Hepatic stellate cell (primary cell): ENCODE measurements at places on chromosomes 6 and 20.
A peak's percentile ranks its signal among the peaks of the same experiment; 100 is the strongest.

GRCh38 chr6:23377830-23378229, 748.2 kb upstream of the NRSN1 start:
- DNase-seq: no peak

DNA sequence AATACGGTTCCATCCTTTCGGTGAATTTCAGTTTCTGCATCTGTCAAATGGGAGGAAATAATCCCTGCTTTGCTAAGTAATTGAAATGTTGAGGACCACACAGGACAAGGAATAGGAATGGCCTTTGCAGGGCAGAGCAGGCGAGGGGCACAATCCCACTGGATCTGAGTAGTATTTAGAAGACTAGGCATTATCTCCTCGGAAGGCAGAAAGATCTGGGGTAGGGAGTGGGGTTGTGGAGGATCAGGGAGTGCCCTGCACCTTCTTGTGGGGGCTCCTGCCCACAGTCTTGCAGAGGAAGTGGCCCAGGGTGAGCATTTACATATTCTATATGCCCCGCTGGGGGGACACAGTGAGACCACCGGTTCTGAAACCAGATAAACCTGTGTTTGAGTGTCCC, 87.1 kb upstream of the SIRPA start:
- DNase-seq: no peak

GRCh38 chr6:11833626-11834592, 55.3 kb upstream of the ADTRP start:
- no peak for DNase-seq

DNA sequence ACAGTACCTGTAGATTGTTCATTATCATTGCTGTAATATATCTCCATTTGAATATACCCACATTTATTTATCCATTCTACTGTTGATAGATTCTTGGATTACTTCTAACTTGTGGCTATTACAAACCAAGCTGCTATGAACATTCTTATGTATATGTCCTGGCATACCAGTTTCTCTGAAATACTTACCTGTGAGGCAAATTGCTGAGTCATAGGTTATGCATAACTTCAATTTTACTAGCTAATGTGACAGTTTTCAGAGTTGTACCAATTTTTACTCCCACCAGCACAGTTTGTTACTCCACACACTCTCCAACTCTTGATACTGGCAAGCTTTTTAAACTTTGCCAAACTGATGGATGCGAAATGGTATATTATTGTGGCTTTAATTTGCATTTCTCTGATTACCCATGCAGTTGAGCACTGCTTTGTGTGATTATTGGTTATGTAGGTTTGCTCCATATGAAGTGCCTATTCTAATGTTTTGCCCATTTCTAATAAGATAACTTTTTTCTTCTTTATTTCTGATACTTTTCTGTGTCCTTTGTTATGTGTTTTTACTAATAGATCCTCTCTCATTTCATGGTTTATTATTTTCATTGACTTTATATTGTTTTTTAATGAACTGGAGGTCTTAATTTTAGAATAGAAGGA, 62.8 kb upstream of the SDHAF4 start:
- DNase-seq: no peak

- DNase-seq: peak; percentile 63
These were observed 243.2 kb downstream of the ARID1B start for GRCh38 chr6:157020398-157020797.

GRCh38 chr6:93293872-93294271, 125.5 kb downstream of the EPHA7 start:
- DNase-seq: no peak

DNA sequence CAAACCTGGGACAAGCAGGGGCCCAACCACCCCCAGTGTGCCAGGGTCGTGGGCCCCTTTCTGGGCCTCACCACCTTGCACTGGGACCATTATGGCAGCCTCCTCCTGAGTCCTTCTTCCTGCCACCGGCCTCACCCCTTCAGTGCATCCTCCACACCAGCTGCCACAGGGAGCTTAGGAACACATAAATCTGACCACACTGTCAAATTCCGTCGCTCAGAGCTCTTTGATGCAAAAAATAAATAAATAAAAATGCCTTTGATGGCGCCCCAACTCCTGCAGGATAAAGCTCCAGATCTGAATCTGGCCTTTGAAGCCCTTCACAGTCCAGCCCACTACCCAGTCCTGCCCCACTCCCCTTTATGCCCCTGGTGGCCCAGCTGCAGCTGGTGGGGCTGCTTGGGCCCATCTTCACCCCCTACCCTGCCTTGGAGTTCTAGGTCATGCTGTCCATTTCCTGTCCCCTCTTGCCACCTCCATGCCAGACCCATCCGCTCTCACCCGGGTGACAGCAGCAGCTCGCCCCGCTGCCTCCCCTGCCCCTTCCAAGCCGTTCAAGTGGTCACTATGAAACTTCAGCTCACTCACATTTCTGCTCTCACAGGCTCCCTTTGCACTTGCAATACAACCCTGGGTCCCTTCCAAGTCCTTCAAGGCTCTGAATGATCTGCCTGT, 16.0 kb downstream of the MYH7B start:
- no peak for DNase-seq

GRCh38 chr6:16947375-16948015, 154.4 kb upstream of the STMND1 start:
- no peak for DNase-seq

GRCh38 chr6:46953921-46954320, 32.2 kb upstream of the ADGRF5 start:
- DNase-seq: no peak

DNA sequence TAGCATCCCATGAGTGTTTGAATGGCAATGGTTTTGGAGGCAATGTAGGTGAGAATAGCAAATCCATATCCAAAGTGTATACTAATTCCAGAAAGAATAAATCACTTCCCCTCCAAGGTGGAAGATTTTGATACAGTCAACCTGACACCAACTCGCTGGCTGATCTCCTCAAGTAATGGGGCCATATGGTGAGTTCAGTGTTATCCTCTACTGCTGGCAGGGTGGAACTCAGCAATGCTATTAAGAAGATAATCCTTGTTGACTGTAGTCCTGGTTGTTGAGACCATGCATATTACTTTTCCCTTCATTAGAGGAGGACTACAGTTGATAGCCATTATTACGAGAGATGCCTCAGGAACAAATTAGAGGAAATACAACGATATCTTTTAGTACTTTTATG, 17.8 kb upstream of the HLA-DQB1 start:
- no peak for DNase-seq

DNA sequence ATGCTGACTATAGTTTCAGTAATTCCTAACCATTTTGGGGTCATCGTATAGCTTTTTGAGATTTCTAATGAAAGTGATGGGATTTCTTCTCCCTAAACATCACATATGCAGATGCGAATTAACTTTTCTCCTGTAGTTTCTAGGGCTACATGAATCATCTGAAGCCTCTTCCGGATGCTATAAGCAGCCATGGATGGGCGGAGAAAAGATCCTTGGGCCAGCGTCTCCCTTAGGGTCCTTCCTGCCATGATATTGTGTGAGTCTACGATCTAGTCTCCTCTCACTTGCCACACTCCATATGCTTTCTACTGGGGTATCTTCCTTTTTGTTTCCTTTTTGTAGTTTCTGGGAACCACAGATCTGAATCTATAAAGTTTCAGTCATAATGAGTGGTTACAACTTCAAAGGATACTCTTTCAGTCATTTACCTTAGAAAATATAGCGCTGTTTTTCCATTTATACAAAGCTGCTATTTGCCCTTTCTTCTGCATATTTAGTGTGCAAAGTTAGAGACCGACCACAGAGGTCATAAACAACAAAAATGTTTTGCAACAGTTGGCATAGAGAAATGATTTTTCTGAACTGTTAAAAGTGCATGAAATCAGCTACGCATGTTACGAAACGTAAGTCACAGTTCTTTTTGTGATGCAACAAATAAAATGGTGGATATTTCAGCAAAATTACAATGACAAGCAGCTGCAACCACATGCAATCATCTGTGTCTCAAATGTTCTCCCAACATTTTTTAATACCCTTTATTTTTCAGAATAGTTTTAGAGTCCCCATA, 396.2 kb upstream of the SLC35B3 start:
- no peak for DNase-seq

GRCh38 chr6:156876302-156876701, 99.1 kb downstream of the ARID1B start:
- DNase-seq: no peak

- no peak for DNase-seq
These were observed 294.9 kb downstream of the LAMA2 start for GRCh38 chr6:129177801-129178200.

DNA sequence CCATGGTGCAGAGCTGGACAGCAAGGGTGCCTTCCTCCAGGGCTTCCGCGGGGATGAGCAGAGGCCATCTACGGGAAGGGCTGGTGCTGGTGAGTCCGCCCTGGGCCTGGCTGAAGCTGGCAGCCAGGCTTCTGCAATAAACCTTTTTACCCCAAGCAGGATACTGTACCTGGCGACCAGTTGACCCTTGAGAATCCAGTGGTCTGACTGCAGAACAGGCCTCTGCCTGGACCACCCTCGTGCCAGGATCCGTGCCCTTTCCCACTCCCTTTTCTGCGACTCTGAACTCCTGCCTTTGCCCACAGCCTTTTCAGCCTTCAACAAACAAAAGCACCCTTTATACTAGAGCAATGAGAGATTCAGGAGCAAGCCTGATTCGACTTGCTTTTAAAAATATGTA, 18.9 kb downstream of the CDH26 start:
- no peak for DNase-seq

- no peak for DNase-seq
These were observed 2.0 kb upstream of the PNPLA1 start for GRCh38 chr6:36267731-36268477.

DNA sequence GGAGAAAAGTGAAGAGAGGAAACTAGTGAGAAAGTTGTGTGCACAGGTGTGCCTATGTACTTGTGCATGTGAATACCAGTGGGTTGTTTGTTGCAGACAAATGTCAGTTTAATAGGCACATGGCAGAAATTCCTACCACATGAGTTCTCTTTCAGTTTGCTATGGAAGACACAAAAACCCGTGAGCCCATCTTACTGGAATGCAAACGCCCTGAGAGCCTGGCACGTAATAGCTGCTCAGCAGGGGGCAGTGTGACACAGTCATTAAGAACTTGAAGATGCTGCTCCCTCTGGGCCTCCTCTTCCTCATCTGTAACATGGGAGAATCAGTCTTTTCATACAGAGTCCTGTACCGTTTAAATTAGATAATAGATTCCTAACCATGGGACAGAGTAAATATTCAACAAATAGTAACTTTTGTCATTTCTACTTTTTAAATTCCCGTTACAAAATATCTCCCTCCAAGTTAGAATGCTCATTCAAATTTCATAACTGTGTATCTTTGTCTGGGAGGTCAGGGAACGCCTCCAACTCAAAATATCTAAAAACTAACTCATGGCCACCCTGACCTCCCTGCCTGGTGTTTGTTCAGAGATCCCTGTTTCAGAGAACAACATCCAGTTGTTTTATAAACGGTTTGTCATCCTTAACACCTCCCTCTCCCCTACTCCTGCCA, 802.9 kb downstream of the MAFB start:
- peak; percentile 47 for DNase-seq

- no peak for DNase-seq
These were observed 102.1 kb upstream of the PHACTR1 start for GRCh38 chr6:12614456-12614855.

DNA sequence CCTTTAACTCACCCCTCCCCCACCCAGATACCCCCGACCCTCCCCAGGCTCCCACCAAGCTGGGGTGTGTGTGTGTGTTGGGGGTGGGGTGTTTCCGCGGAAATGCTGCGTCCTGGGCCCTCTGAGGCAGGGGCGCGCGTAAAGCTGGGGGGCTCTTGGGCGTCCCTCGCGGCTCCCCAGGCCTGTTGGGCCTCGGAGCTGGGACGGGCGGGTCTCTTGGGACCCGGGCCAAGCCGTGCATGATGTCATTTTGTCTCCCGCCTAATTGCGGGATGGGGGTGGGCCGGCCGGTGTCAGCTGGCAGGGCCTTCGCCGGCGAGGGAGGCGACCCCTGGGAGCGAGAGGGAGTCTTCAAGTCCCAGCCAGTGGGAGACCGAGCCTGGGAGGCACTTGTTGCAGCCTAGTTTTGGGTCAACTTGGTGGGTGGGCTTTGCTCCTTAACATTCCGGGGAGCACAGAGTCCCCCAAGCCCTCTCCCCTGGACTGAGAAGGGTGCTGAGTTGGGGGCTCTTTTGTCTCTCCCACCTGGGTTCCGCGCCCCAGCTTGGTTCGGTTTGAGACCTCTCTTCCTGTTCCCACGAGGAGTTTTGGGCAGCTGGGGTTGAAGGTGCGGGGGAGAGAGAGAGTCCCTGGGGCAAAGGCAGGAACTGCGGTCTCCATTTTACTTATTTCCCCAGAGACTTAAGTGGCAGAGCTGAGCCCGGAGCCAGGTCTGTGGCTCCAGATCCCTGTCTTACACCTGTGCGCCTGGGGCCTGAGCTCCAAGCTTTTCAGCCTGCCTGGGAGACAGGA, 623 bp downstream of the MYBL2 start:
- peak; percentile 14 for DNase-seq

GRCh38 chr20:49634116-49634515, 66.2 kb upstream of the PTGIS start:
- no peak for DNase-seq

GRCh38 chr6:163728442-163729126, 314.1 kb downstream of the QKI start:
- no peak for DNase-seq

- no peak for DNase-seq
These were observed 50.3 kb downstream of the OR2B2 start for GRCh38 chr6:27861861-27862260.

GRCh38 chr6:100506651-100507050, 41.9 kb upstream of the SIM1 start:
- no peak for DNase-seq

GRCh38 chr20:11453430-11453829, 464.3 kb upstream of the BTBD3 start:
- no peak for DNase-seq

GRCh38 chr20:62362991-62363919, 3.9 kb downstream of the LAMA5 start:
- DNase-seq: no peak

- no peak for DNase-seq
These were observed 45.0 kb downstream of the IYD start for GRCh38 chr6:150413781-150414281.

GRCh38 chr6:43035495-43036194, 14.2 kb downstream of the RRP36 start:
- no peak for DNase-seq
